ENCODE measurements at places on chromosomes 6 and 20.

DNA sequence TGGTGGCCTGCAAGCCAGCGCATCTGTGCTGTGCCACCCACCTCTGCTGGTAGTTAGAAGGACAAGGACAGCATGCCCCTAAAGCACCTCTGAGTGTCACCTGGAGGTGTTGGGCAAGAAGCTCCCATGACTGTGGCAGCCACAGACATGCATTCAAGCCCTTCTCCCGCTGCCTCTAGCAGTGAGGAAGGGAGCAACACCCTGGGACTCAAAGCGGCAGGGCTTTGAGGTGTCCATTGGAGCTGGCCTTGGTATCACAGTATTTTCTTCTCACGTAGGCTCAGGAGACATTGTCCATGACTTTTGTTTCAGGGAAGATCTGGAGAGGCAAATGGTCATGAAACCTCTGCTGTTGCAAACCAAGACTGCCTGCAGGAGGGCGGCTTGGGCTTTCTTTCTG is 140.8 kb upstream of the RIN2 start:
- no peak for DNase-seq

GRCh38 chr20:1299522-1299921 is 29.4 kb downstream of the SDCBP2 start:
- no peak for DNase-seq

- DNase-seq = no peak
These were observed 14.5 kb upstream of the ELMO2 start for GRCh38 chr20:46420878-46421277.

GRCh38 chr6:116100419-116101301 is at the start of gene NT5DC1:
TSS of gene NT5DC1 (plus strand) at chr6:116100853. CDS start at chr6:116100931, 78 bp downstream.
- peak; percentile 79 for DNase-seq

DNA sequence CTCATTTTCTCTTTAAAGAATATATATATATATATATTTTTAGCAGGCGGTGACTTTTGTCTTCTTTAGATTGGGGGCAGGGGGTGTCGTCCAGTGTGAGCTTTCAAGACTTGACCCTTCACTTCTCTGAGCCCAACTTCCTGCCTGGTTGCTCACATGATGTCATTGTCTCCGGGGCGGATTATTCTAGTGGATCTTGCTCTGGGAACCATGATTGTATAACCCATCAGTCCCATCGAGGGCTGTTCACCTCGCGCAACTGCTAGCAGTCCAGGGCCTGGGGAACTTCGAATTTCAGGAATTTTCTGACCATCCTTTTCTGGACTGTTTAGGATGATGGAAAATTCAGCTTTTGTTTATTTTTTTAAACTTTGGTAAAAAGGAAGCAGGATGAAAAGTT is 1.0 kb downstream of the IGF2R start:
- peak; percentile 92 for DNase-seq

GRCh38 chr20:4101910-4102309 is 86.6 kb upstream of the RNF24 start:
- DNase-seq = no peak

- DNase-seq = peak; percentile 57
These were observed 241.4 kb downstream of the IBTK start for GRCh38 chr6:82006027-82006738.

DNA sequence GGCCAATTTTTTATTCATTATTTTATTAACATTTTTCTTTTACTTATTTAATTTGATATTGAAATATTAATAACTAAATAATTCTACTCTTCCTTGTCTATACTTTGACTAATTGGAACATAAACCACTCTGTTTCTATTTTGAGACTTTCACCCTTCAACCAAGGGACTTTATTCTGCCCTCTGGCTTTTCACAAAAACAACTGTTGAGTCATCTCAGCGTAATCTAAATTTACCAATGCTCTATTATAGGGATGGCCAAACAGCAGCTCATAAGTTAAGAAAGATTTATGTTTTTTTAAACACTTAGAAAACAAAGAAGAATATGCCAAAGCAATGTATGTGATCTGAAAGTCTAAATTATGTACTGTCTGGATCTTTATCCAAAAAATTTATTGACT is 46.7 kb downstream of the DOP1A start:
- DNase-seq = no peak

DNA sequence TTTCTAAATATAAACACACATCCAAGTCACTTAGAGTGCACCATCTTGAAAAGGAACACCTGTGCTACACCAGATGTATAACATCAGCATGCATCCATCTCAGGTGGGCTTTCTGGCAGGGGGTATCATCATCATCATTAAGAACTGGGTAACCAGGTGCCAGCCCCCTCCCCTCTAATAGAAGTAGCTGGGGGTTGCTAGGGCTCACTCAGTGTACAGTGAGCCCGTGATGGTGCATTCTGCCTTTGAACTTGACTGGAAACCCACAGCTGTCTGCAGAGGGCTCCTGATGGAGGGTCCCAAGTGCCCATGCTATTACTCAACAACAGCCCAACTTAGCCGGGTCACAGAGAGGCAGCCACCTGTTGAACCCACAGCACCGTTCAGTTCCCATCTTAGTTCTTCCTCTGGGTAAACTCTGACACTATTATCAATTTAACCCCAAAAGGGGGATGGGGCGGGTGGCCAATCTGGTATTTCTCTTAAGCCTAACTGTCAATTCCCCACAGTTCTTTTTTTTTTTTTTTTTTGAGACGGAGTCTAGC is 32.7 kb upstream of the CCND3 start:
- DNase-seq = no peak

- peak; percentile 69 for DNase-seq
These were observed 55.7 kb upstream of the SLC23A2 start for GRCh38 chr20:5056801-5057599.

DNA sequence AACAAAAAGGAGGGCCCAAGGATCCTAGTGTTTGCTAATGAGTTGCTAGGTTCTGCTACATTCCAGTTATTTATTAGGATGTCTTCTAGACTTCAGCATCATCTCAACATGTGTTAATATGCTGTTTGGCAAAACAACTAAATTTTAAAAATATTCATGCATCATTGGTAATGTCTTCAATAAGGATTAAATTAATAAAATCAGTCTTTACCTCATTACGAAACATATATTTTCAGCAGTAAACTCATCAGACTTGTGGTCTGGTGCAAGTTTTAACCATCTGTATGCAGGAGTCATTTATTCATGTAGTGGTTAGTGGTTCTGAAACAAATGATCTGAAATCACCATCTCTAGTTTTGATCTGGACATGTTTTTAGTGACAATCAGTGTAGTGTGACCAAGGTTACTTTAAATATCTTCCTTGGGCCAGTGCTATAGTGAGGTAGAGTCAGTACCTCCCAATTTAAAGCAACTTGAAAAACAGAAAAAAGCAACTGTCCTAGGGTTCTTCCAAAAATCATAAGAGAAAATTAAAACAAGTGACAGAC is 85.0 kb upstream of the KCNK16 start:
- no peak for DNase-seq

GRCh38 chr6:21423106-21423854 is 170.3 kb upstream of the SOX4 start:
- no peak for DNase-seq

DNA sequence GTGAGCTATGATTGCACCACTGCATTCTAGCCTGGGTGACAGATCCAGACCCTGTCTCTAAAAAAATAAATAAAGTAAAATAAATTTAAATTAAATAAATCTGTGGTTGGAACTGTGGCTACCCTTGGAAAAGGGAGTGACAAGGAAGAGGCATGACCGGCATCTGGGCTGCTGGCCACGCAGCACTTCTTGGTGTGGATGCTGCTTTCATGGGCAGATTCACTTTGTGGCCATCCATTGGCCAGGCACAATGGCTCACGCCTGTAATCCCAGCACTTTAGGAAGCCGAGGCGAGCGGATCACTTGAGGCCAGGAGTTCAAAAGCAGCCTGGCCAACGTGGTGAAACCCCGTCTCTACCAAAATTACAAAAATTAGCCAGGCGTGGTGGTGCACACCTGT is 16.1 kb downstream of the EBF4 start:
- DNase-seq = no peak

DNA sequence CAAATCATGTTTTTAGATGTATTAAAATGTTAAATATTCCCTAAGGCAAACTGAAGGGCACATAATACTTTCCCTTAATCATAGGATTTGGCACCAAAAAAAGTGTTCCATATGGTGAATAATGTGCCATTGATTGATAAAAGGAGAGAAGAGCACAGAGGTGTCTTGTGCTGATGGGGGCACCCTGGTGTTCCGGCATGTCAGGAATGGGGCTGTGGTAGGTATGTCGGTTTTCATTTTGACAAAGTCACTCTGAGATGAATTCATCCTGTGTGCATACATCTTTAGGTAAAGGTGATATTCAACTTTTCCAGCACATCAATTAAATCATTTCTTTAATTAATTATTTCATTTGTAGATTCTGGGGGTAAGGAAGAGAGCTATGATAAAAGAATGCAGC is 36.8 kb downstream of the CENPW start:
- no peak for DNase-seq

GRCh38 chr6:157400676-157401075 is 19.7 kb downstream of the ZDHHC14 start:
- no peak for DNase-seq

DNA sequence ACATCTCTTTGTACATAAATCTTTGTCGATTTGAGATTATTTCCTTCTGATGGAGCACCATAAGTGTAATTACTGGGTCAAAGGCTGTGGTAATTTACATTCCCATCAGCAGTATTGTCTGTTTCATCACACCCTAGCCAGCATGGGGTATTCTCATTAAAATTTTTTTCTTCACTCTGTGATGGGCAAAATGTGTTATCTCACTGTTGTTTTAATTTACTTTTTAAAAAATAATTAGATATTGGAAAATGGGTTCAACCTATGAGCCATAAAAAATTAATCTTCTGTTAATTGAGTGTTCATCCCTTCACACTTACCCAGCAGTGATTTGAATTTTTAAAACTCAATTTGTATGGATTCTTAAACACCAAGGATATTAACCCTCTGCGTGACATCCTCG is 44.0 kb upstream of the NNAT start:
- no peak for DNase-seq

DNA sequence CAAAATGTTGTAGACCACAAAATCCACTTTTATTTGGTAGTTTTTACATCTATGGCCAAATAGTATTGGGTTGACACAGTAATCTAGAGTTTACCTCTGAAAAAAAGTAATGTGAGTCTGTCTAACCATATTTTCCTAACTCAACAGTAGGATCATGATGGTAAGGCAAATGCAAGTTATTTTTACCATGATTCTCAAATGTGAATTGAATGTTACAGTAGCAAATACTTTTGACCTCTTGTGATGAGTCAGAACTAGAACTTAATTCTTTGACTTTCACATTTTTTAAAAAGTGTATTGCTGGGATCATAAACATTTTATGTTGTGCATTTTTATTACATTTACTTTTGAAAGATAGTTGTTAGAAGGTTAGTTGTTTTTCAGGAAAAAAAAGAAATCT is 22.0 kb downstream of the RNF146 start:
- no peak for DNase-seq

- peak; percentile 48 for DNase-seq
These were observed 100.2 kb downstream of the PERP start for GRCh38 chr6:138007014-138007472.

DNA sequence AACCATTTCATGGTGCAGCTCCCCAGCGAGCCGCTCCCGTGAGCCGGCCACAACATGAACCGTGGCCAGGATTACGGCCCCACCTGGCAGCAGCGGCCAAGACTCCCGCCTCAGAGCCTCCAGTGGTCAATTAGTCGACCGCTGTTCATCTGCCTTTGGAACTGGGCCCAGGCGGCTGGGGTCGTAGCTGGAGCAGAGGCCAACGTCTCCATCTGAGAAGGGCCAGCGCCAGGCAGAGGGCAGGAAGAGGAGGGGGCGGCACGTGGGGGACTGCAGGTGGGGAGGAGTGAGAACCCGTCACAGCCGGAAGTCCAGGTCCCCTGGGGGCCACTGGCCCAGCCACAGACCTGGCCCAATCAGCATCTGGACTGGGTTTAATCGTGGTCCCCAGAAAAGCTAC is 184.3 kb downstream of the TAF4 start:
- DNase-seq = no peak

GRCh38 chr20:38878866-38879265 is 47.4 kb upstream of the FAM83D start:
- peak; percentile 28 for DNase-seq

DNA sequence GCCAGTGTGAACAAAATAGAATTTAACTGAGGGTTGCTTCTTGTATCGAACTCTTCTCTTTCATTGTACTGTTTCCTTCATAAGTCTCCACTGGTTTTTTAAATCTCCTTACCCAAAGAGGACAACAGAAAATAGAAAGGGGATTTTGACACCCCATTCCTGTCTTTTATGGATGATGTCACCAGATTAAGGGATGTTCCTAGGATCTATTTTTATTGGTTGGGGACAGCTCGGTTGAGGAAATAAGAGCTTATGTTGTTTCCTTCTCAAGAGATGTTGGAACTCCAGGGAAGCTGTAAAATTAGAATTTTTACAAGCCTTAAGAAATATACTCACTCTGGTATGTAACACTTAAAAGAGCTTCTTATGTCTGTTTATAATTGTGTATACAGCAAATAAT is 171.5 kb downstream of the PHF3 start:
- no peak for DNase-seq

GRCh38 chr20:48147311-48147710 is 362.0 kb upstream of the SULF2 start:
- no peak for DNase-seq

DNA sequence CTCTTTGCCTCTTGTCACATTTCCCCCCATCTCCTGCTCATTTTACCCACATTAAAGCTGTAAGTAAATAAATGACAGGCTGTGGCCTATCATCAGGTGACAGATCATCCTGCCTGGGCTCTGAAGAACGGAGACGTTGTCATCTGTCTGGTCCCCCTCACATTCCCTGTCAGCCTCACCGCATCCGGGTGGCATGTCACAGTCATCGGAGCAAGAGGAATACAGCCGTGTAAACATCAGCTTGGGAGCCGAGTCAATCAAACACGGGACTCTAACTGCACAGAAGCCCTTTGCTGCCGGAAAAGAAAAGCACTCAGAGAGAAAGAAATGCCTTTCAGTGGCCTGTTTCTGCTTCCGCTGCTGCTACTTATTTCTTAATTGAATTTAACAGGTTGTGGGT is 371.9 kb upstream of the ID4 start:
- DNase-seq = no peak

DNA sequence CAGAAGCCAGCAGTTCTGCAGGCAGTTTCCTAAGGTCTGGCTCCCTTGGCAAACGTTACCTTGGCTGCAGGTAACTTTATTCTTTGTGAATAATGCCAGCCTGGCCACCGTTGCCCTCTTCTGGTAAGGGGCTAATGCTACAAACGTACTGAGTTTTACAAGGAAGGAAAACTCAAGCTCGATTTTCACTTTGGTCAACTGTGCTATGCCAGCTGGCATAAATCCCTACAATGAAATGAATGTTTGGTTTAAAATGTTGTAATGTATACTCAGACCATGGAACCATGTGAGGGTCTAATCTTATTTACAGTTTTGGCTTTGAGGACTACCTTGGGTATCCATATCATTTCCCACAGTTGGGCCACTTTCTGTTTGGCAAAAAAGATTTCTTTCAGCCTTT is 101.4 kb downstream of the SLX4IP start:
- DNase-seq = peak; percentile 61

DNA sequence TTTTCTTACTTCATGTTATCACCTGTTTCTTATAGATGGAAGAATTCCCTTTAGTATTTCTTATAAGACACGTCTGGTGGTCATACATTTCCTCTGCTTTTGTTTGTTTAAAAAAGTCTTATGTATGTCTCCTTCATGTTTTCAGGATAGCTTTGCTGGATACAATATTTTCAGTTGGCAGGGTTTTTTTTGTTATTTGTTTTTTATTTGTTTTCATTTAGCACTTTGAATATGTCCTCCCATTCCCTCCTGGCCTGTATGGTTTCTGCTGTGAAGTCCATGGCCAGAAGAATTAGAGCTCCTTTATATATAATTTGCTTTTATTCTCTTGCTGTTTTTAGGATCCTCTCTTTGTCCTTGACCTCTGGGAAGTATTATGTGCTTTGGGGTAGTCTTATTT is 82.7 kb upstream of the RAB32 start:
- DNase-seq = no peak

Data from HepG2 (cell line).